SJSA1 (cell line): ENCODE measurements at places on chromosomes 13 and 19.

DNA sequence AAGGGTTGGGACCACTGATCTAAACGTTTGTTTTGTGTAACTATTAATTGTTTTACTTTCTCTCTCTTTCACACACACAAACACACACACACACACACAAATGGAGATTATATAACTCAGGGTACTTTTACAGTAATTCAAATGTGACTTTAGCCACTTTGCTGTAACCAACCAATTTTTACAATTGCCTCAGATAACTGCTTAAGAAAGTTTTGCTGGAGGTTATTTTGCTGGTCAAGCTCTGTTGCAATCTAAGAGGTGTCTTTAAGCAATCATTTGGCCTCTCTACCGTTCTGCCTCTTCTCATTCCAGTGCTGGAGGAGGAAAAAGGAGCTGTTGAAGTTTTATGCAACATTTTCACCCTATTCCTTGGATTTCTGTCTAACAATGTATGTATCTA, 63.0 kb downstream of the TBC1D4 start:
- no peak for DNase-seq

DNA sequence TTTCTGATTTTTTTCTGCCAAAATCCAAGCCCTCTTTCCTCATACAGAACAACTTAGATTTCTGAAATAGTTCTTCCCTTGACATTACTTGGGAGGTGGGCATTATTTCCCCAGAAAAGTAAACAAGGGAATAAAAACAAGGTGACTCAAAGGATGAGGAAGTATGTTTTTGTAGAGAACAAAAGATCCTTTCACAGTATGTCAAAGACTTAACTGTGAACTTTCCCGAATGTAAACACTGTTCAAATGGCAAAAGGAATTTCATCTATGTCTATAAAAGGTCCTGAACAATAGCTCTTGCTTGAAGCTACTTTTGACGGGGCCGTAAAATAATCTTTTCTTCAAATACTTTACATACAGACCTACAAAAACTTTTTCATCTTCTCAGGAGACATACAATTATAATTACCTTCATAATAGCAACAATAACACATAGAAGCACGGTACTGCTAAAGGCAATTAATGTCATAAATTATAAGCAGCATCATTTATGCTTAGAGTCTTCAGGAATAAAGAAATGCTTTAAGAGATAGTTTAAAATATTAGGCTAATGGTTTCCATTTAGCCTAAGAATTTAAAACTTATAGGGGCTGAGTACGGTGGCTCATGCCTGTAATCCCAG, 191.1 kb downstream of the RGCC start:
- no peak for DNase-seq

GRCh38 chr13:112254061-112254818, 121.9 kb upstream of the SPACA7 start:
- DNase-seq: no peak

DNA sequence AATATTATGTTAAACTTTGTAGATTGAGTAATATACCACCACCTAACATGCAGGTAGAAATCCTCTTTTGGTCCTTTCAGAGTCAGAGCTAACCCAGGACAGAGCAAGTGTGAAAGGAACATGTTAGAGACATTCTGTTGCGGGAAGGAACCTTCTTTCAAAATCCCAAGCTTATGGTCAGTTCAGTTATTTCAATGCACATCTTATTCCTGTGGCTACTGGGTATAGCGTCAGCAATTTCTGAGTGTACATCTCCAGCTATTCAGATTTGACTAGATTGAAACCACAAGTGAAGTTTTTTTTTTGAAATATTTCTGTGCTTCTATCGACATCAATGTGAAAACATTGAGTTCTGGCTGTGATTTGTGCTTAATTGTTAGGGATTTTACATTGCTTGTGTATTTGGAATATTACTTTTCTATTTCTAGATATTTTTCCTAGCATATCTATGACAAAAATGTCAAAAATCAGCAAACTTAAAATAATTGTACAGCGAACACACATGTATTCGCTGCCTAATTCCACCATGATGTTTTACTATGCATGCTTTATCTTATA, 165.3 kb downstream of the LMO7 start:
- DNase-seq: no peak

DNA sequence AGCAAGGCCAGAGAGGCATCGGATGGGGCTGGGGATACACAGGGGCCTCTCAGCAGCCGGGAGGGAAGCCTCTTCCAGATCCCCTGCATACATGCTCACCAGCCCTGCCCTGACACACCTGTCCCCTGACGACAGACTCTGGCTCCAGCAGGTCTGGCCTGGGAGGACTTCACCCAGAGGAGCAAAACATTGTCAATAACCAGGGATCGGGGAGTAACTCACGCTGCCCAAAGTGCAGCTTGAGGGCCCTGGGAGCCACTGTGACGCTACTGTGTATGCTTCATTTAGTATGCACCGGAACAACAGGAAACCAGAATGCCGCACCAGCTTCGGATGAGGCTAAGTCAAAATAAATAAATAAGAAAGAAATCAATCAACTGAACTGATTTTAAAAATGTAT, 12.4 kb upstream of the CD22 start:
- no peak for DNase-seq

- no peak for DNase-seq
Measured at GRCh38 chr13:112067871-112068539, 1.1 kb downstream of the SOX1 start.

GRCh38 chr13:45615501-45616101, at the start of gene ERICH6B:
TSS of gene ERICH6B (minus strand) at chr13:45615739. CDS start at chr13:45597005, 18,734 bp downstream.
- no peak for DNase-seq

DNA sequence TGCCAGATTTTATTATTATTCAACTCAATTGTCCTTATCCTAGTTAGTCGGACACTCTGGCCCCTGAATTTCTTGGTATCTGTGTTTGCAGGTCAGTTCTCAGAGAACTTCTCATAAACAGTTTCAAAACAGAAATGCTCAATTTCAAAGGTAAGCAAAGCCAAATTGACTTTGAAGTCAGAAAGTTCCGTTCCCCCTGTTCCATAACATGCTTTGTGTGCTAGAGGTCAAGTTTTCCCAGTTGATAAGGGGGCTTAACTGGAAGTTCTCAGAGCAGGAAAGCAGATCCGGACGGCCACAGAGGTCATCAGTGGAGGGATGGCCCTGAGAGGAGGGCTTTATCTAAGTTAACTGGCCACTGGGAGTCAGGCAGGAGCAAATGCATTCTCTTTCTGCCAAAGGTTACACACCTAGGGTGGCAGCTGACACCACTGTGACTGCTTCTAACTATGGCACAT, 417.2 kb downstream of the COG6 start:
- DNase-seq: no peak

GRCh38 chr19:15555021-15555420, 46.7 kb downstream of the CYP4F22 start:
- no peak for DNase-seq

DNA sequence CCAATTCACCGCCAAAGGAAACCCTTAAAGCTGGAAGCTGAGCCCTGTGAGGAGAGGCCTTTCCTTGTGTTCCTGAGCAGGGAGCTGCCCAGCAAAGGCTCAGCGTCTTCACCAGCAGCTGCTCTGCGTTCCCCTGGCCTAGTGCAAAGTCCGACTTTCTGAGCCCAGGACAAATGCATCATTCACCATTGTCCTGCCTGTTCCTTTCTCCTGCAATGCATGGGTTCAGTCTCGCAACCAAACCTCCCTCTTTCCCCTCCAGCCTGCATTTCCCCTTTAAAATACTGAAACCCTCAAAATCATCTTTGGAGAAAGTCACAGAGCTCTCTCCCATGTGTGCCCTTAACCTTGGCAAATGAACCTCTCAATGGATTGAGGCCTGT, 12.9 kb upstream of the TMEM255B start:
- DNase-seq: no peak

- DNase-seq: no peak
Measured at GRCh38 chr13:26247011-26247410, 6.9 kb upstream of the CDK8 start.

GRCh38 chr19:5801796-5802619, 2.9 kb upstream of the NRTN start:
- DNase-seq: no peak

DNA sequence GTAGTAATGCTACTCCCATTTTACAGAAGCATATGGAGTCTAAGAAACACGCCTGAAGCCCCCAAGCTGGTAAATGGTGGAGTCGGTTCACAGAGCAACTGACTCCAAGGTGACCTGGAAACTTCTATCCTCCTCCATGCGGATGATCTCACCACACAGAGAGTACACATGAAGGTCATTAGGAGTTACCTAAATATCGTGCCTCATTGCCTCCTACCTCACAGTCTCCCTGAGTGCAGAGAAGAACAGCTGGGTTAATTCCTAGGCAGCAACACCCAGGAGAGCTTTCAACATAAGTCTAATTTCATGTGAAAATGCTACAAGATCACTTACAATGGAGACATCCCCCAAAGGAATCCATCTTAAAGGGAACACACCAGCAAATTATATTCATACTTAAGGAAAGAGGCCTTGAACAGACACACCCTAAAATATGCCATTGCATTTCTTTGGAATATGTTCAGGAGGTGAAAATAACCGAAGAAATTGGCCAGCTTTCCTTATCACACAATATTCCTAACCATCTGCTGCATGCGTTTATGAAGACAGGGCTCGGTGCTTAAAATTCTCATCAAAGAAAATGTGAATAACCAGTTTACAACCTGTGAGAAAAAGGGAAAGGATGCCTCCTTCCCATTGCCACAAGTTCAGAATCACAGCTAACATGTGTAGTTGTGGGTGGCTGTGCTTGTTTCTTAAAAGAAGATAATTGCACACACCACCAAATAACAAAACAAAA, 203.6 kb upstream of the NBEA start:
- no peak for DNase-seq

GRCh38 chr13:21326155-21327031, 132.7 kb downstream of the ZDHHC20 start:
- peak; percentile 37 for DNase-seq

DNA sequence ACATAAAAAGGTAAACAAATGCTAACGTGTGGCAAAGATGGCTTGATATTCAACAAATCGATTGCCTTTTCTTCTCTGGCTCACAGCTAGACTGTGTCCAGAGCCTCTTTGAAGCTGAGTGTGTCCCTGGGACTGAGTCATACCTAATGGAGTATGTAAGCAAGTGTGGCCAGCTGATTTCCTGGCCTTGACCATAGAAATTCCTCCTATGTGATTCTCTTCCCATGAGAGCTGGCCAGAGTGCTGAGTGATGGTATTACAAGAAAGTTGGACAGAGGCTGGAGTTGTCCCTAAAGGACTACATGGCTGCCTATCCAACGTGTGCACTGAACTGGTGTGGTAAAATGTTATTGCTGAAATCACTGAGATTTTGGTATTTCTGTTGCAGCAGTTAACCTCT, 320.1 kb upstream of the SLC10A2 start:
- no peak for DNase-seq

DNA sequence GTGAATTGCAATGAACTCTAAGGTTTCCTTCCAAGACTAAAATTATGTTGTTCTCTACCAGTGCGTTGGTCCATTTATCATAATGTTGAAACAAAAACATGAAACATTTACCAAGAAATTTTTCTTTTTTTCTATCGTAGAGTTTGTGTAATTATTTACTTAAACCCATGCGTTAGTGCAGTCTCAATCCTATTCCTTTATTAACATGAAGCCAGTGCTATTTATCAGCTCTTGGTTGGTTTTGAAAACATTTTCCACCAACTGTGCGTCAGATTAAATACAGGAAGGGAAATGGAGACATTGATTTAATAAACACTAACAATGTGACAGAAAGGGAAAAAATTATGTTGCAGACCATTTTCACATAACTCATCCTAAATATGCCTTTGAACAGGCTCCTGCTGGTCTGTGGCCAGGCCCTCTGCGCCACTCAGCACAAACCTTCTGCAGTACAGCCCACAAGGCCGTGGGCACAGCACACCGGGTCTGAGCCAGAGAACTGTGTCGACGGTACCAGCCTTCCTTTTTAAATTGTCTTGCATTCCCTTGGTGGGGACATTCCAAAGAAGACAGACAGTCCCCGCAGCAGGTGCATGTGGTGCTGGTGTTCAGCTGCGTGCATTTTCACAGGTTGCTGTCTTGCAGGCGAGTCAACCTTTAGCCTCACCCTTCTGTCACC, 135.8 kb downstream of the SHISA2 start:
- no peak for DNase-seq

GRCh38 chr19:10363789-10364281, 16.5 kb downstream of the TYK2 start:
- DNase-seq: no peak

GRCh38 chr13:113653264-113654174, 4.5 kb downstream of the ATP4B start:
- DNase-seq: no peak

DNA sequence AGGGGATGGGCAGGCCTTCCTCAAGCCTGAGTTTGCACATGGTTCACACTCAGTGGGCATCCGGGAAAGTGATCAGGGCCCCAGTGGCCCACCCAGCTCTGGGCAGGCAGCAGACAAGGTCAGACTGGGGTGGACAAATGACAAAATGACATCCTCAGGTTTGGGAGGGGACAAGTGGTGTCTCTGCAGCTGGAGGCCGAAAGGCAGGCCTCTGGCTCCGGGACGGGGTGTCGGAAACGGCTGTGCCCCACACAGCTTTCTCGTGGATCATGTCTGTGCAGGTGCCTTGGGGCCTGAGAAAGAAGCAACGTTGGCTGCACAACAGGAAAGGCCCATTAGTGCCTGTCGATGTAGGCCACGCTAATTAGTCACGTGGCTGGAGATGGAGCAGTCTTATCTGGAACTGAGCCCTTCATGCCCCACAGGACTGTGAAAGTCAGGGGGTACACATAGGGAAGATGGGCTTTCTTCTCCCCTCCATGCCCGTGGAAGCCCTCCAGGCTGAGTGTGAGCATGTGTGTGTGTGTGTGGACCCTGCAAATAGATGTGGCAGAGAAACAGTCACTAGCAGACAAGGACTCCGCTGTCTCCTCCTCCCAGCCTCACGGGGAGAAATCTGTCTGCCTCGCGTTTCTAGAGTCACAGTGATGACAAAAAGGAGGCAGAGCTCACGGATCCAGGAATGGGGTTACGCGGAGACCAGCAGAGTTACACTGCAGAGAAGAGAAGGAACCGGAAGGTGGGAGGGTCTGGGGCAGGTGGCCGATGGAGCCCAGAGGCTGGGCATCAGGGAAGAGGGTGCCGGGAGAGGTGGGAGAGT, 44.2 kb downstream of the CHST8 start:
- peak; percentile 28 for DNase-seq

DNA sequence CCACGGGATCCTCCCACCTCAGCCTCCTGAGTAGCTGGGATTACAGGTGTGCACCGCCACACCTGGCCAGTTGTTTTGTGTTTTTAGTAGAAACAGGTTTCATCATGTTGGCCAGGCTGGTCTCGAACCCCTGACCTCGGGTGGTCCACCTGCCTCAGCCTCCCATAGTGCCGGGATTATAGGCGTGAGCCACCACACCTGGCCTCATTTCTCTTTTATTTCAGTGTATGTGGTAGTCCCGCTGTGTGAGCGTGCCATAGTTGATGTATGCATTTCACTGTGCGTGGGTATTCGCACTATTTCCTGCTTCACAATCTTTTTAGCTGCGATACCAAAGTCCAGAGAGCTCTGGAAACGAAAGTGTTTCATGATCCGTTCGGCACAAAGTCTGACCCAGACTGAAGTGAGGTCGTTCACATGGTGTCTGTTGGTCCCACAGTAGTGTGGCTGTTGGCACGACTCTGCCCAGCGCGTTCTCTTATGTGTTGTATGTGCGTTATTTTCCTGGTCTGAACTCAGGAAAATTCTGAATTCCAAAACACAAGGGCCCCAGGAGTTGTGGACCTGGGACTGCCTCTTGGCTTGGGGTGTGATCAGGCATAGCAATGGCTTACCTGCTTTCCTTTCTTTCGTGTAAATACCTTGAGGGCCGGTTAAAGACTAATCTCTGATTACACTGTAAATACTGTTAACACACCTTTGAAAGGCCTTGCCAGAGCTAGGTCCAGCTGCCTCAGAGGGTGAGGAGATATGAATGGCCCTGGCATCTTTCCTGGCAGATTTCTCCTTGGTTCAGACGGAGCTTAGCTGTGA, 8.6 kb downstream of the EPN1 start:
- DNase-seq: no peak
